Non-pigmented ciliary epithelial cell (primary cell): ENCODE measurements at places on chromosomes 3 and 15.
A peak's percentile ranks its signal among the peaks of the same experiment; 100 is the strongest.

DNA sequence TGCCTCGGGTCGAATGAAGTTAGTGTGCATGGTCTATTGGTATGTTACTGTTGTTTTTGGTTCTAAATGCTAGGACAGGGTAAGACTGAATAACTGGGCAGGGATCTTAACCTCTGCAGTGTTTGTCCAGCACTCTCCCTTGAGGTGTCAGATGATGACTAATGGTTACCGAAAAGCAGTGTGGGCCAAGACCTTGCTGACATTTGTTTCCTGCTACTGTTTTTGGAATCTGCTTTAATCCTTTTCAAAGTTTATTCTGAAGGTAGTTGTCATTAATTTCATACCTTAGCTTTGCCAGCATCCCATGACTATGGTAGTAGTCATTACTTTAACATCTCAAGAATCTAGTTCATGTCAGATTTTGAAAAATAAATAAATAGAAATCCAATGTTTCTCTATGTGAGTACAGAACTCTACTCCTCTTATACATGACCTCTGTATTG, 117.0 kb downstream of the P3H2 start:
- peak; percentile 83 for DNase-seq

- DNase-seq = peak; percentile 36
Observed at GRCh38 chr3:143302638-143303171, 183.1 kb downstream of the CHST2 start.

GRCh38 chr3:30273304-30274072, 332.9 kb upstream of the TGFBR2 start:
- DNase-seq = no peak

GRCh38 chr15:59158701-59159034, 48.0 kb upstream of the LDHAL6B start:
- no peak for DNase-seq

DNA sequence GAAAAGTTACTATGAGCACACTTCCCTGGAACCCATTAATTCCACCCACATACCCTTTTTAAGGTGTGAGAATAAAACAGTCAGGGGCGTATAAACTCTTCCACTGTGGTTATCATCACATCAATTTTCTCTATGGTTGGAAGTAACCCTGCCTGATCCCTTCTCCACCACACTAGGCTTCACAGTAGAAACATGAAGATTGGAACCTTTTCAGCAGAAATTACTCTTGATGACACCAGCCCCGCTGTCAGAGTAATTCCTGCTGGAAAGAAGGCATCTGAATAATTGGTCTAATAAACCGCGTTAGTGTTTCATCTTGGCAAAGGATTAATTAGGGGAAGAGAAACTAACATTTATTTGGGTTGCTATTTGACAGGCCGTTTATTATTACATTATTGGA, 278.4 kb downstream of the MFSD1 start:
- DNase-seq = no peak

DNA sequence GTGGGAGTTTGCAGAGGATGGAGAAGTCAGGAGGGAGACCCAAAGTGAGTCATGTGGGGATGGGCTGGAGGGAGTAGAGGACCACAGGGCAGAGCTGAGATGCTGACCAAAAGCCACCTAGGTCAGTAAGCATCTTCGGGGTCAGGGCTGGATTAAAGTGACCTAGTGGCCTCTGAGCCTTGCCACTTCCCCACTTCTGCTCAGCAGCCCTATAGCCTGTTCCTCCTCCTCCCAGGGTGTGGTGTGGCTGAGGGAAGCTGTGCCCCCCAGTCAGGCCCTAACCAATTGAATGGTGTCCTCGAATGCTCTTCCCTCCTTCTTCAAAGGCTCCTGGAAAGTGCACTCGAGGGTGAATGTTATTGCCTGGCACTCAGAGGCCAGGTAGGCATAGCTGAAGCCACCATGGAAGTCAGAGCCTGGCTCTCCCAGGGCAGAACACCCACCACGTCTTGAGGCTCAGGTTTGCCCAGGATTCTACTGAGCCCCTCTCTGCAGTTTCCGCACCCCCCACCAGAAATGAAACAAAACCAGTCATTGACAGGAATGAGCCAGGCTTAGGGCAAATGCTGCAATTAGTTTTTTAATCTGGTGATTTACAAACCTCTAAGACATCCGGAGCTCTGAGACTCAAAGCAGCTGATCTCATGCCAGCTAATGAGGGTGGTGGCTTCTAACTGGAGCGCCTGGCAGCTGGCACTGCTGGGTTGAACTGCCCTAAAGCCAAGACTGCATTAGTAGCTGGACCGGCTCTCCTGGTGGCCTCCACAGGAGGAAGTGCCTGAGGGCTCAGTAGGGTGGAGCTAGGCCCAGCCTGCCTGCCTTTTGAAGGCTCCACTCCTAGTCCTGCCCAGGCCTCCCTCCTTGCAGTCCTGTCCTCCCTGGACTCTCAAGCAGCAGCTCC, 26.0 kb upstream of the VIPR1 start:
- DNase-seq = no peak

- no peak for DNase-seq
Observed at GRCh38 chr3:195064300-195064931, 206.5 kb downstream of the XXYLT1 start.

DNA sequence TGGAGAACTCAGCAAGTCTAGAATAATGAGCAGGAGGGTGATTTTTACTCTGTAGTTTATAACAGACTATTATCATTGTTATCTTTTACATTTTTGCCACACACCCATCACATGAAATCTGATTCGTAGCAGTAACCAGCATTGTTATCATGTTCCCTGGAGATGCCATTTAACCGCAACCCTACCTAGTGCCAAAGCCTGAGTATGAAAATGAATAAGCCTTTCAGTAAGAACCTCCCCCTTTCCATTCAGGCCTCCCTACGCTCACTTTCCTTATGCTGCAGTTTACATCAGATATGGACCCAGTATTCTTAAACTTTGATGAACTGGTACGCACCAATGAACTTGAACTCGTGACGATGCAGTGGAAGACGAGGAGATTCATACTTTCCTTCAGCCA, 158.7 kb upstream of the SPRED1 start:
- no peak for DNase-seq

GRCh38 chr15:95449230-95449628, 881.3 kb upstream of the NR2F2 start:
- no peak for DNase-seq

DNA sequence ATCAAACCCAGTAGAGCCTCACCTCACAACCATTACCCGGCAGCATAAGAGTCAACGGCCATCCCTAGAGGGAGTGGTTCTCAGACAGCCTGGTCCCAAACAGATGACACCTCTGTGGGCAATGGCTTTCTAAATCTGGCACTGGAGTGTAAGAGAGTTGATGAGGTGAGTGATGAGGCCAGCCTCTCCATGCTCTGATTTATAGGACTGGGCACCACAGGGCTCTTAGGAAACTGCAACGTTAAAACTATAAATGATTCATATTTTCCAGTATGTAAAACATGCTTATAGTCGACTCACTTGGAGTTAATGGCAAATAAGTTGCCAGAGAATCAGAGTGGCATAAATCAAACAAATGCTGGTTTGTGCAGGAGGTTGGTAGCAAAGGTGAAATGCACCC, 187.7 kb downstream of the GREM1 start:
- DNase-seq = no peak

DNA sequence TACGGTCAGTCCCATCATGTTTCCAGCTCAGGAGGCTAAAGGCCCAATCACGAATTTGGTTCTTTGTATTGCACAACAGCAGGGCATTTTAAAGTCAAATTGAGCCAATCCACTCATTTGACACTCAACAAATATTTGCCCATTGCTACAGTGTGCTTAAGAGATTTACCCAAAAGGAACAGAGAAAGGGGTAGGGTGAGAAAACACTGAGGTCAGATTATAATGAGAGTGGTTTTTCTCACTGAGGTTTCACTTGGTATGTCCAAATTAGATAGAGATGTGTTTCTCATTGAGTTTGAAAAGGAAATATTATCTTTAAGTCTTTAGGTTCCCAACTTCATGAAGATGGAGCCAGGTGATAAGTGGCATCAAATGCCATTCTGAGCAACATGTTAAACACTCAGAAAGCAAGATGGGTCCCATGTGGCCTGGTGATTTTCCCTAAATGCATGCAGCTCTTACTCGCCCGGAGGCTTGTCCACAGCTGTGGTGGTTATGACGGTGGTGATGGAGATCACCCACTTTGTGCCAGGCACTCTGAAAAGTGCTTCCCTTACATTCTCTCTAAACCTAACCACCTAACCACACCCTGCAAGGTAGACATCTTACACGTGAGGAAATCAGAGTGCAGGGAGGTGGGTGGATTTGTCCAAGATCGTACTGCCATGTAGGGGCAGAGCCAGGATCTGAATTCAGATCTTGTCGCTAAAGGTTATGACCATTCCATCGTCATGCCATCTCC, 31.2 kb upstream of the USP3 start:
- no peak for DNase-seq

- no peak for DNase-seq
Observed at GRCh38 chr3:36319680-36320079, 60.6 kb upstream of the STAC start.

DNA sequence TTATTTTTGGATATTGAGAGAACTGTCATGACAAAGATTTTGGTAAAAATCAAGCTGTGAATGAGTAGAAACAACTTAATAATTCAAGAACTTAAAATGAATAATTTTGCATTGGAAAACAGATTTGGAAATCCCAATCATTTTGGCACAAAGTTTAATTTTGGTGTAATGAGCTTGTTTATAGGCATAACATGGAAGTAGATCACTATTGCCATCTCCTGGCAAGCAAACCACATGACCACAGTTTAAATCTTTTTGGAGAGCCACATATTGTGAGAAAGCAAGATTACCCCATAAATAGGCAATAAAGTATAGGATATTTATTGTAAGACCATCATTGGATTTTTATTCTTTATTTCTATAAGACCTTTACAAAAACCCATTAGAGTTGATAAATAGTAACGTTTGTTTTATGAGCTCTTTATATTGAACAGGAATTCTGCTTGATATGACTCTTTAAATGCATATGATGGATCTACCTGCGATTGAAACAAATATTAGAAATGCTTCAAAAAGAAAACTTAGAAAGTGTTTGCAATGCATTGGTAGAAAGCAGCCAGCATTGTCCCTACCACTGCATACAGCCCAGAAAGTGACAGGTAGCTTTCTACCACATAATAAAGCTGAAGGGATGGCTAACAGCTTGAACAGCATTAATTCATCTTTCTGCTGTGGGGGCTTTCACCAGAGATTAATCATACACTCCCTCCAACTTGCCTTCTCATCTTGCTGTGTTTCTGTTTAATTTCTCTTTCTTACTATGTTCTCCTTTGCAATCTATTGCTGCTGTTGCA, 766.8 kb downstream of the TBL1XR1 start:
- DNase-seq = peak; percentile 15

- DNase-seq = no peak
Observed at GRCh38 chr3:140724856-140725812, 47.3 kb downstream of the TRIM42 start.

GRCh38 chr15:98856532-98856907, 151.1 kb downstream of the PGPEP1L start:
- peak; percentile 72 for DNase-seq

DNA sequence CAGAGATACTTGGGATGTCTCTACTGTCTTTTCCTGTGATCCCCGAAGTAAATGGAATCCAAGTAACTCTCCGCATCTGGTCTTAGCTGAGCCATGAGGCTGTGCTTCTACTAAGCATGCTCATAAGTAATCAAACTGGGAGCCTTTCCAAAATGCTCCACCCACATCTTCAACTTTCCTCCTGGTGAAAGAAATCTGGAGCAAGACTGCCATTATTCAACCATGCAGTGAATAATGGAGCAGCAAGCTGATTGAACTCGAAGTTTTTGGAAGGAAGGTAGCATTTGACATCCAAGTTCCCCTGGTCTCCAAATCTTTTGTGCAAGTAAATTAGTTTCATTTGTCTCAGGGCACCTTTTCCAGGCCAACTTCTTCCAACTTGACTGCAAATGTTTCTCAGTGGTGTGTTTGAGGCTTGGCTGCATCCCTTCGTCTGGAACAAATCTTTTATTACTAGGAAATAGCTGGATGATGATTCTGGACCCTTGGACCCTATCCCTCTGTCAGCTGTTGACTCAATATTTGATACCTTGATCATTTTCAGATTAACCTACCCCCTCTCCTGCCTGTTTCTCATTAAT, 19.4 kb downstream of the GXYLT2 start:
- no peak for DNase-seq

DNA sequence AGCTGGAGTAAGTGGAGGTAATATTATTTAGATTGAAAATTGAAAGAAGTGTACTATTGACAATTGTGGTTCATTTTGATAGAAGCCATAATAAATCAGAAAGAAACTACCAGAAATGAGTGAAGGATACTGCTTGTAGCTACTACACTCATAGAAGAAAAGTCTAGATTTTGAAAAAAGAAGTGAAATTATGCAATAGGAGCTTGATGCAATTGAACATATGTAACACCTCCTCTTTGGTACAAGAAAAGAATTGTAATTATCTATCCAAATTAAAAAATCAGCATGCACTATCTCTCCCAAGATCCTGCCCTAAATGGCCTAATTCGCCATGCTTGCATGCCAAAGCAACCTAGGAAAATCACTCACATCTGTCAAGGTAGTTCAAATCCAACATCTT, 51.1 kb upstream of the CD200R1L start:
- no peak for DNase-seq

DNA sequence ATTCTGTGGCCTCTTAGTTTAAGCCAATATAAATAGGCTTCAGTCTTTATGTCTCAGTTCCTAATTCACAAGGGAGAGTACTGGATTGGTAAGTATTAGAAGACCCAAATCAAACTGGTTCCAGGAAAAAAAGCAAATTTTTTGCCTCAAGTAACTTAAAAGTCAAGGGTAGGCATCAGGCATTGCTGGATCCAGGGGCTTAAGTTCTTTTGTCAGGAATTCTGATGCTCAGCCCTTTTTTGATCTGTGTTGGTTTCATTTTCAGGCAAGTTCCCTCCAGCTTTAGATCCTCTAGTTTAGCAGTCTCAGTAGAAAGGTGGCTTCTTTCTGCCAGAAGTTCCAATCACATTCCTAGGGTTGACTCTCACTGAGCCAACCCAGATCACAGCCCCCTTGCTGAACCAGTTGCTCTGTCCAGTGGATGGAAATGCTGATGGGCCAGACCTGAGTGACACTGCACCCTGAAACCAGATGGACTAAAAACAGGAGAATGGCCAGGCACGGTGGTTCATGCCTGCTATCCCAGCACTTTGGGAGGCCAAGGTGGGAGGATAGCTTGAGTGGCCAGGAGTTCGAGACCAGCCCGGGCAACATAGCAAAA, 253.5 kb downstream of the SHQ1 start:
- DNase-seq = no peak

GRCh38 chr15:20340331-20340811, 201.2 kb downstream of the GOLGA6L6 start:
- no peak for DNase-seq
